ENCODE measurements at places on chromosomes 2 and 18. TPM values are rescaled to one million over a fixed set of nuclear protein-coding genes. Genes with fewer than 3 reads are reported as not detected.

DNA sequence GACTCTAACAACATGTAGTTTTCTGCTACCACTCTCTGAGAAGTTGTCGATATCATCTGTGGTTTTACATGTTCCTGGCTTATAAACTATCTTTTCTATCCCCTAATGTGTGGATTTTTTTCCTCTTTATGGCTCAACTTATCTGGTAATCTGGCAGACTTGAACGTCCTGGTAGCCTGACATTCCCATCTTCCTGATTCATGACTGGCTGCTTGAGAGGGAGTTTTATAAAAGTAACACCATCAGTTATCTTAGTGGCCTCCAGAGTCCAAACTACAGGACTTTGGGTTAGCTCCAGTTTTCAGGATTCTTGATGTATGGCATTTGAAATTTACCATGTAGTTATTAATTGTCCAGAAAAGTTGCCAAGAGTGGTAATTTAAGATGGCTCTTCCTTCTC lies 174.0 kb upstream of the GULP1 start:
- no peaks in the 10 kb centered on the region for H3K4me1 ChIP-seq
- no peak for DNase-seq
- H3K4me3 ChIP-seq, result no peak overlapping the region
- no peaks in the 10 kb centered on the region for H3K36me3 ChIP-seq
- H3K27ac ChIP-seq, result no peak overlapping the region
- H3K27me3 ChIP-seq, result no peaks in the 10 kb centered on the region

TEKT4 gene
- total RNA-seq, result not detected

UGT1A9 gene
- total RNA-seq, result not detected

- DNase-seq, result no peak
- no peaks in the 10 kb centered on the region for H3K27me3 ChIP-seq
- H3K4me1 ChIP-seq, result no peaks in the 10 kb centered on the region
- no peak overlapping the region for H3K4me3 ChIP-seq
- H3K27ac ChIP-seq, result no peak overlapping the region
Measured at GRCh38 chr18:25535495-25535894, 183.5 kb upstream of the ZNF521 start.

TFCP2L1 gene
- not detected for total RNA-seq

DNA sequence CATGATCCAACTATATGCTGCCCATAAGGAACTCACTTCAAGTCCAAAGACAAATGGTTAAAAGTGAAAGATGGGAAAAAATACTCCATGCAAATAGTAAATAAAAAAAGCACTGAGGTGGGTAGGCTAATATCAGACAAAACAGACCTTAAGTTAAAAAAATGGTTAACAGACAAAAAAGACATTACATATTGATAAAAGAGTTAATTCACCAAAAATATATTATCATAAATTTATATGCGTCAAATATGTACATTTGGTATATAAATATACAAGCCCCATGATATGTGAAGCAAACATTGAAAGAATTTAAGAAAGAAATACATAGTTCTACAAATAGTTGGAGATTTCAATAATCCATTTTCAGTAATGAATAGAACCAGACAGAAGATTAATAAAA lies 31.0 kb downstream of the ROCK1 start:
- H3K4me3 ChIP-seq, result no peak overlapping the region
- no peaks in the 10 kb centered on the region for H3K27me3 ChIP-seq
- no peak overlapping the region for H3K27ac ChIP-seq

Data from CD4-positive, alpha-beta memory T cell (primary cell).